ENCODE measurements at places on chromosomes 3 and 15.

DNA sequence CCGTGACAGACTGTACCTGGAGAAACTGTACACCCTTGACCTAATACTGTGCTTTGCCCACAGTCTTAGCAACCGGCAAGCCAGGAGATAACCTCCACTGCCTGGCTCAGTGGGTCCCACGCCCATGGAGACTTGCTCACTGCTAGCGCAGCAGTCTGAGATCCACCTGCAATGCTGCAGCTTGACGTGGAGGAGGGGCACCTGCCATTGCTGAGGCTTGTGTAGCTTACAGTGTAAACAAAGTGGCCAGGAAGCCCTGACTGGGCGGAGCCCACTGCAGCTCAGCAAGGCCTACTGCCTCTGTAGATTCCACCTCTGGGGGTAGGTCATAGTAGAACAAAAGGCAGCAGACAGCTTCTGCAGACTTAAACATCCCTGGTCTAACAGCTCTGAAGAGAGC is 189.3 kb downstream of the EDEM1 start:
- DNase-seq, result no peak

- no peak for DNase-seq
These were observed 25.3 kb downstream of the SLC41A3 start for GRCh38 chr3:126058666-126059065.

- DNase-seq, result no peak
These were observed 1075.3 kb upstream of the ALCAM start for GRCh38 chr3:104291437-104291851.

- no peak for DNase-seq
These were observed 133.2 kb downstream of the LIPC start for GRCh38 chr15:58564981-58565380.

- DNase-seq, result no peak
These were observed 231.8 kb downstream of the RBMS3 start for GRCh38 chr3:29512641-29513040.

GRCh38 chr3:197417441-197417840 is 119.0 kb upstream of the DLG1 start:
- no peak for DNase-seq

- DNase-seq, result no peak
These were observed 14.1 kb downstream of the LACTB start for GRCh38 chr15:63135804-63136203.

DNA sequence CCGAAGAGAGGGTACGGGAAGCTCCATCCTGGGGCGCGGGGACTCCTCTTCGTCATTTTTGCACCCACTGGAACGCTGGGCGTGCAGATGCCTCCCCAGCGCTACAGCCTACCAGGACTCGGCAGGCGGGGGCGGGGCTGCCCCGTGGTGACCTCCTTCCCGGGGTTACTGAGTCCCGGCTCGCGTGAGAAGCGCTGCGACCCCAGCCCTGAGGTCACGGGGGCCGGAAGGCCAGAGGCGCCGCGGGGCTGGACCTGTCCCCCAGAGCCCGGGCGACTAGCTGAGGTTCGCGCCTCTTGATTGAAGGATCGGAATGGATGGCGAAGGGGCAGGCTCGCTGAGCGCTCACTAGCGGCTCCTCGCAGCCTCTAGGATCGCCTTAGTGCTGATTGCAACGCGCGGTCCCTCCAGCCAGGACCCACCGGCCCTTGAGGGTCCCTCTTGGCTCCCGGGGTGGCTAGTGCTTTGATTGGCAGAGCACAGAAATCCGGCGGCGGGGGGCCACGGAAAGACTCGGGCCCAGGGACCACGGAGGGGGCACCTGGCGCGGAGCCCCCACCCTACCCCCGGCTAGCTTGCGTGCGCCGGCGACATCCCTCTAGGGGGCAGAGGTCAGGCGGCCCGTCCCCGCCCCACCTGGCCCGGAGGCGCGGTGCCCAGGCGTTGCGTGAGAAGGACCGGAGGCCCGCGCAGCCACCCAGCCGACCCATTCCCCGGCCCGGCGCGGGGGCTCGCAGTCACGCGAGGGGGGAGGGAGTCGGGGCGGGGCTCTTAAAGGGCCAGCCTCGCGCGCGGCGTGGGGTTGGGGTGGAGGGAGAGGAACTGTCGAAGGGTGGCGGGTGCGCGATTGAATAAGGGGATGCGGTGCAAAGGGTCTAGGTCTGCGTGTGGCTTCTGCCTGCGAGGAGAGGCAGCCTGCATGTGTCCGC is 781 bp upstream of the CYP1A1 start:
- DNase-seq, result peak; percentile 20

DNA sequence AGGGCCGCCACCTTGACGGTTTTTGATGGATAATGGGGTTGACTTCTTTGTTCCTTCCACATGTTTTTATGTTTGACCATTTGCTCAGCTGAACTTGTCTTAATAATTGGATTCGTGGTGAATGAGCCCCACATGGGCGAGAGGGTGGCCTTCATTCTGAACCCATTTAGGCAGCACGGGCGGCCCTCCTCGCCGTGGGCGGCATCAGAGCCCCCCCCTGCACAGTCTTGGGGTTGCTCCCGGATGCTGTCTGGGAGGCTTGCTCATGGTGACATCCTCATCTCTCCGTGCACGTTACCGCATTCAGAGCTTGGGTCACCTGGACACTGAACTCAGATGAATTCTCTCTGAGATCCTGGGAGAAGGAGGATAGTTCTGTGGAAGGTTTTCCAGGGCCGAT is 172.3 kb upstream of the OSBPL11 start:
- no peak for DNase-seq

GRCh38 chr3:126417981-126418530 is 23.3 kb downstream of the CFAP100 start:
- no peak for DNase-seq

DNA sequence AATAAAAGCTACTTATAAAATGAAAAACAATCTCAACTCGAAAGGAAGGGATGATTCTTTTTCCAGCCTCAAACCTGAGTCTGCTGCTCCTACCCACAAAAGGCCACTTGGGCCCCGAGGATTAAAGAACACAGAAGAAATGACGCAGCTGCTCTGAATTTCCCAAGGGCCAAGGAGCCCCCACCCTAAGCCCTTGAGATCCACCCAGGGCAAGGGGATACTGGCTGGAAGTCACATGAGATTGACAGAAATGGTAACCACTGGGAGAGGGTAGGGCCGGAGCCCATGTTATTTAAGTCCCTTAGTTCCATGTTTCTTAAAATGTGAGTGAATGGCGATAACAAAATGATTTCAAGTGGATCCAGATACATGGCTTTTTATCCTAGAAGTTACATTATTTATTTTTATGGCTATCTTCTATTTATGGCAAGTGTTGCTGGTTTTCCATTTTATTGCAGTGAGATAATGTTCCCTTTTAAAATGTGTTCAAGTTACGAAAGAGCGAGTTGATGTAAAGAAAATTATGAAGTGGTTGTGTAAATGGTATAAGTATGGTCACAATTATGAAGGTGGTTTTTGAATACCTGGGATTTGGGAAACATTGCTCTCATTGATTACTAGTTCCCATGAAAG is 16.8 kb downstream of the IGDCC4 start:
- DNase-seq, result no peak

DNA sequence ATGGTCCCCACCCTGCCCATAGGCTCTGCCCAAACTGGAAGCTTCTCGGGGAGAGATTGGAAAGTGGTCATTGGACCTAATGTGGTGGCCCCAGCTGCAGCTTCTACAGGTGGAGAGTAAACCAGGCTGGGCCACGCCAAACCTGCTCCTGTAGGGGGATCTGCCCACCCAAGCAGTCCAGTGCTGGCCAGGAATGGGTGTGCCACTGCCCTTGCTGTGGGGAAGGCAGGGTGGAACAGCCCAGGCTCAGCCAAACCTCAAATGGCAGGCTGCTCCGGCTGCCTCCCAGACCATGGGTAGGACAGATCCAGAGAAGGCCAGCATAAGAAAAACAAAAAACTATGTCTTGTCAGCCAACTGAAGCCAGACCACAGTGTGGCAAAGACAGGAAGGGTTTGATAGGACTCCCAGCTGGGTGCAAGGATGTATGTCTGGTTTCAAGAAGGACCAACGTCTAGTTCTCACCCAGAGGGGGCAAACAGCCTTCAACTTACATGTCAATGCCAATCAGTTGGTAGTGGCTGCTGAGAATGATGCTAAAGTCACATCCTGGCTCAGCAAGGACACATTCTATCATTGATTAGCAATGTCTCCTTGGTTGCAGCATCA is 267.3 kb downstream of the UACA start:
- DNase-seq, result no peak

- no peak for DNase-seq
These were observed 15.0 kb upstream of the SRP14 start for GRCh38 chr15:40053831-40054604.

DNA sequence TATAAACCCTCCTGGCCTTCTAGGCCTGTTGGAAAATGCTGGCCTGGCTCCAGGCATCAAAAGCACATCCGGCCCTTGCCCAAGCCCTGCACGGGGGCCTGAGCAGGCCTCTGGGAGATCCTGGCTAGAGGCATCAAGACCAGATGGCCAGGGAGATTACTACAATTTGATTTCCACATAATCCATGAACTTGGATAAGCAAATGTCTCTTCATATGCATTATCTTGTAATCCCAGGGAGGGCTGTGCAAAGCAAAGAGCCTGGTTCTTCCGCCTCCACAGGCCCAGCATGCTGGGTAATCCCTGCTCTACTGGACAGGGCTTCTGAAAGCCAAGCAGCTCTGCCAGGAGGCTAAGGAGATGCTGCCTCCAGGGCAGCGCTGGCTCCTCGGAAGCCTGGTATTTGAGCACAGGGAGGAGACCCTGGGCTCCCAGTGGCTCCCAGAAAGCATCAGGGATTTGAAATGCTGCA is 18.2 kb downstream of the MRPL46 start:
- DNase-seq, result no peak

- DNase-seq, result no peak
These were observed 450.2 kb downstream of the RBMS3 start for GRCh38 chr3:29731050-29731449.

- no peak for DNase-seq
These were observed 45.2 kb downstream of the ADAMTS7 start for GRCh38 chr15:78766041-78766440.

DNA sequence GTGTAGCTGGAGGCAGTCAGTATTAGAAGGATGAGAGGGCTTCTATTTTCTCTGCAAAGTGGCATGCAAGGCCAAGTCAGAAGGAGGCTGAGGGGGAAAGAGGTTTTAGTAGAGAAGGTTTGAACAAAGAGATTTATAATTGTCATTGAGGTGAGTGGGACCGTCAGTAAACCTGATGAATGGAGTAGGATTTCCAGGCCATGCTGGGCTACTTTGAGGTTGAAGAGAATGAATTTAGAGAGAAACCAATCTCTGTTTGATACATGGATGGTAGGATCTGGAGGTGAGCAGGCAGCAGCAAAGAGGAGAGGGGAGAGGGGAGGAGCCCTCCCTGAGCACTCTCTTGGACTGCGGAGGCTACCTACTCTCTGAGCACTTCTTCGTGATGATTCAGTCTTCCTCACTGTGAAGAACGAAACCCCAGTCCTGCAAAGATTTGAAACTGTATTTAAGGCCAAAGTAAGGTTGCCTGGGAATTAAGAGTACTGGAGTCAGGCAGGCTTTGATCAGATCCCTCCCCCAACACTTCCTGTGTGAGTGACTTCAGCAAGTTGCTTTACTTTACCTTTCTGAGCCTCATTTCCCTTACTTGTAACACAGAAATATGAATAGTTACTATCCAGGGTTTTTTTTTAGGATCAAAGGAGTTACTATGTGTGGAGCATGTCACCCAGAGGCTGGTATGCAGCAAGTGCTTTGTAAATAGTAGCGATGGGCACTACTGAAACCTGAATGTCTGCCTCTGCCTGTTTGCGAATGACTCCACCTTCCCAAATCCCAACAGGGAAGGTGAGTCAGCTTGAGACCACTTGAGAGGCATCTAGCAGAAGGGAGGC is 75.8 kb downstream of the RPL39L start:
- no peak for DNase-seq

DNA sequence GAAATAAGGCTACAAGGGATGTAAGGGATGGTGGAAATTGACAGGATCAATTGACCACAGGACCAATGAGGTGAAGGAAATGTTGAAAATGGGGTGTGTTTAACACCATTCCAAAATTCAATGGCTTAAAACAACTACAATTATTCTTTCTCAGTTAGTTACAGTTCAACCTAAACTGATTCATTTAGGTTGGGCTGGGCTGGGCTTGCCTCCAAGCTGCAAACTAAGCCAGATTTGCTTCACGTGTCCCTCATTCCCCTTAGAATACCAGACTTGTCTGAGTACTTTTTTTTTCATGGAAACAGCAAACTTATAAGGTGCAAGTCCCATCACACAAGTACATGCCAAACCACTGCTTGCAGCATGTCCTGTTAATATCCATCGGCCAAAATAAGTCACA is 280.1 kb downstream of the NEK10 start:
- DNase-seq, result no peak

GRCh38 chr3:46935989-46936558 is 40.5 kb downstream of the CCDC12 start:
- DNase-seq, result no peak

DNA sequence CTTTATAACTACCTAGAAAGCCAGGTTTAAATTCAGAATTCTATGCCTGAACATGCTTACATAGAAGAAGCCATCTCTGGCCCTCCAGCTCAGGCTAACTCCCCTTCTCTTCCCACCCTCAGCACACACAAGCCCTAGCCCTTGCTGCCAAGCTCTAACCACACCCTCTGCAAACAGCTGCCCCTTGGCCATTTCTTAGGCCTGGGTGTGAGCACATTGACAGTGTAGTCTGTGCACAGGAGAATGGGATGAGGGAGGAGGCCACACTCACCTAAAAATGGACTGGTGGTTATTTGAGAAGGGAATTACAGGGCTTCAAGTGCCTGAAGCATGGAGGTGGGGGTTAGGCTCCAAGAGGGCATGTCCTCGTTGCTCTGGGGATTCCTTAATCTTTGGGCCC is 42.3 kb upstream of the SLC25A36 start:
- no peak for DNase-seq

GRCh38 chr3:135097276-135097946 is 302.4 kb downstream of the EPHB1 start:
- DNase-seq, result no peak

- no peak for DNase-seq
These were observed 197.6 kb upstream of the CFAP20DC start for GRCh38 chr3:59247402-59247841.

- no peak for DNase-seq
These were observed 41.6 kb upstream of the ROPN1 start for GRCh38 chr3:124033360-124034015.

- DNase-seq, result no peak
These were observed 175.8 kb downstream of the SPATA16 start for GRCh38 chr3:172965256-172965655.

DNA sequence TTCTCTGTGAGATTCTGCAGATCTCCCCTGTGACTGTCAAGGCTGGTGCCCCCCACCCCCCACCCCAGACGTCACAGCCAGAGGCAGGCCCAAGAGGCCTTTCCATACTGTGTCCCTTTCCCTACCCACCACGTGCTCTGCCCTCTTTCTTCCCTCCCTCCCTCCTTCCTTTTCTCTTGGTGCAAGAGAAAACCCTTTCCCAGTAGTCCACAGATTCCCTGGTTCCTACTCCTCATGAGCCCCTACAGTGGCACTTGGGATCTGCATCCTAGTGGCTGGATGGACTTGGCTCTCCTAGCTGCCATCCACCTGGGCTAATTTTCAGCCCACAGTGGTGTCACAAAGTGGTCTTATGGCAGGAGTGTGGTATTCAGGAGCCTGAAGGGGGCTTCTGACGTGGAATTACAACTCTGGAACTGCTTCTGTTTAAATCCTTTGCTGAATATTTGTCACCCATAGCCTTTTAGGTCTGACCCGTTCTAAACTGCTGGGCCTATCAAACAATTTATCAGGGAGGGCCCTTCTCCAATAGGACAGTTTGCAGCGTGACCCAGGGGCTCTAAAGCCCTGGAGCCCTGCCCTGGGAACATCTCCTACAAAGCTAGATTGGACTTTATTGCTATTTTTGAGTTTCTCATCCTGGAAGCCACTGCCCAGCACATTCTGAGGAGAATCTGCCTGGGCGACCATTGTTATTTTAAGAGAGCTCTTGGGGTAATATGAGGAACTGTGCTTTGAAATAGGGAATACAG is 35.3 kb downstream of the KLF13 start:
- no peak for DNase-seq
